ENCODE measurements at places on chromosomes 4 and X.

GRCh38 chr4:25827897-25828296 is 34.9 kb downstream of the SEL1L3 start:
- no peak for DNase-seq

DNA sequence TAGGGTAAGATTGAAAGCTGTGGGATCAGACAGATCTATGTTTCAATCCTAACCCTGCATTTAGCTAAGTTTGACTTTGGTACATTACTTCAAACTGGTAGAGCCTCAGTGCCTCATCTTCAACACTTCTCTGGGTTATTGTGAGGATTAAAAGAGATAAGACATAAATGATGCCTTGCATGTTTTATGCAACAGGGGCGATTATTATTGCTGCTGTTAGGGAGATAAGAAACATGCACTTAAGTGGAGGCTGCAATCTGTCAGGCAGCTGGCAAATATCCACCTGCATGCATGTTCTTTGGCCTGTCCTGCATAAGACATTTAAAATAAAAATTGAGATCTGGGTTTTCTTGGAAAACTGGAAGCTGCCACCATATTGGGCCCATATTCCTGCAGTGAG is 24.6 kb downstream of the UNC5C start:
- no peak for DNase-seq

GRCh38 chr4:125838924-125839323 is 524.2 kb downstream of the FAT4 start:
- DNase-seq = no peak

- DNase-seq = no peak
Measured at GRCh38 chr4:3013839-3014350, 50.5 kb downstream of the GRK4 start.

DNA sequence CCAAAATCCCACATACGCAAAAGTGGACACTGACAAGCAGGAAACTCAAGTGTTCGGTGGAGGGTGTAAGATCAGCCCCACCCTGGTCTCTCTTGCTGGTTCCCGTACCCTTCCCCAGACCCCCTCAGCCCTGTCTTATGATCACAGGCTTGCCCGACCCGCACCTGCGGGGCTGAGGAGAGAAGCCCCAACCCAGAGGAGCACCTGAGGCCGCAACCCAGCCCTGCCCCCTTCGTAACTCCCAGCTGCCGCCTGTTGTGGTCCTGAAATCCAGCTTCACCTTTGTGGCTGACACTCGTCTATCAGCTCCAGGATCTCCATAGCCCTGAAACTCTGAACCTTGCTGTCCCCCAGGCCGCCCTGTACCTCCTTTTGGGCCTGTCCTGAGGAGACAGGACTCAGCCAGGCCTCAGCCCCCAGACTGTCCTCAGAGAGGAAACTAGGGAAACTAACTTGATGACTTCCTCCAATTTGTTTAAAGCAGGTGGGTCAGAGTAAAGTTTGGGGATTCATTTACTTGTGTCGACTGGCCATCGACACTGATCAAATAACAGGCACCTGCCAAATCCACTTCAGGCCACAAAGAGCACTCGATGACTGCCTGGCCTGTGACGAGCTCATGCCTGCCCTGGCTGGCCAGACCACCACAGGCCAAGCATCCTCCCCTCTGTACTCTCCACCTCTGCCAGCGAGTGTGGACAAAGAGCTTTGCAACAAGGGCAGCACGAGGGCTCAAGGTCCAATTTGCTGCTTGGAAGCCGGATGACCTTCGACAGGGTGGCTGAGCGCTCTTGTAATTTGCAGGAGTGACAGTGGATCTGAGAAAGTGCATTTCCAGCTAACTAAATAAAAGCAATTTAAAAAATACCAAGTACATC is 19.3 kb downstream of the DCTD start:
- no peak for DNase-seq

GRCh38 chr4:56790691-56791091 is 30.8 kb downstream of the SPINK2 start:
- no peak for DNase-seq

- DNase-seq = no peak
Measured at GRCh38 chr4:67459164-67459563, 86.1 kb downstream of the CENPC start.

GRCh38 chr4:85557016-85557901 is 82.3 kb downstream of the ARHGAP24 start:
- no peak for DNase-seq

GRCh38 chr4:15438939-15439524 is 11.2 kb downstream of the C1QTNF7 start:
- DNase-seq = no peak

GRCh38 chr4:186772936-186773487 is 49.4 kb upstream of the FAT1 start:
- DNase-seq = no peak

GRCh38 chr4:81919810-81920209 is 448.1 kb upstream of the RASGEF1B start:
- no peak for DNase-seq

- no peak for DNase-seq
Measured at GRCh38 chrX:145687146-145687545, 130.5 kb upstream of the SLITRK2 start.

GRCh38 chr4:113646442-113646822 is 115.1 kb downstream of the CAMK2D start:
- no peak for DNase-seq

GRCh38 chr4:120611092-120611491 is 311.4 kb downstream of the PRDM5 start:
- DNase-seq = no peak

GRCh38 chrX:133285341-133285740 is 67.2 kb upstream of the TFDP3 start:
- no peak for DNase-seq

DNA sequence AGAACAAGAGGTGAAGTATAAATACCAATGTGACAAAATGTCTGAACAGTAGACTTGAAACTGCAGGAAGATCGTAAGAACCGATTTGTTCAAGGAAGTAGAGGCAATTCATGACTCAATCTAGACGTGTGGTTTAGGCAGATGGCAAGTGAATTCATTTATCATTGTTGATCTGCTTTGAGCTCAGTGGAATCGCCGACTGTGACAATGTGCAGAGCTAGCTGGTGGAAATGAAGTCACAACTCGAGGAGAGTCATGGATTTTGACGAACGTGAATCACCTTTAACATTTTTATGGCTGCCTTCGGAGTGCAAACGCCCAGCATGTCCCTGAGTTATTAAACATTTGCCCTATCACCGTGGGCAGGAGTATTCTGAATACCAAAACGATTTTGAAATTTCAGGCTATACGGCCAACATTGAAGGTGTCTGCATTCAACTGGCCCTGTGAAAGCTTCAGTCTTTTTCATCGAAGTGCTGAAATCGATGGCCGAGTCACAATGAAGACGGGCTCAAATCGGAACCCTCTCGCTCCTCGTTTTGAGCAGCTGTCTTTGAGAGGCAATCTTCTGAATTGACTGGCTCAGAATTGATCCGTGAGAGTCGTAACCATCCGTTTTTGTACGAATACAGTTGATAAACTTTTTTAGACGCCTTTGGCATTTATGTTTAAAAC is 689 bp upstream of the OGT start:
- no peak for DNase-seq

GRCh38 chr4:109094056-109094455 is 208.4 kb downstream of the COL25A1 start:
- DNase-seq = no peak

DNA sequence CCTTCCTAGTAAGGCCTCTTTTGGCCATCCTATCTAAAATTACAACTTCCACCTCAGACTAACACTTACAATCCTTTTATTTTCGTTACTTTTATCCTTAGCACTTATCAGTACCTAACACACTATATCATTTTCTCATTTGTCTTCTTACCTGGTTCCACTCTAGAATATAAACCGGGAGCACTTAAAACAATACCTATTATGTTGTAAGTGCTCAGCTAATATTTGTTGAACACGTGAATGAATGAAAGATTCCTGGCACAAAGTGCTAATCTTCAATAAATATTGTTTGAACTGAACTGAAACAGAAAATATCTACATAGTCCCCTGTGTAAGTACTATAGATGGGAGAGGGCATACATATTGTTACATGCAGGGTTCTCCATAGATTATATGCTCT is 14.4 kb downstream of the MGARP start:
- no peak for DNase-seq

DNA sequence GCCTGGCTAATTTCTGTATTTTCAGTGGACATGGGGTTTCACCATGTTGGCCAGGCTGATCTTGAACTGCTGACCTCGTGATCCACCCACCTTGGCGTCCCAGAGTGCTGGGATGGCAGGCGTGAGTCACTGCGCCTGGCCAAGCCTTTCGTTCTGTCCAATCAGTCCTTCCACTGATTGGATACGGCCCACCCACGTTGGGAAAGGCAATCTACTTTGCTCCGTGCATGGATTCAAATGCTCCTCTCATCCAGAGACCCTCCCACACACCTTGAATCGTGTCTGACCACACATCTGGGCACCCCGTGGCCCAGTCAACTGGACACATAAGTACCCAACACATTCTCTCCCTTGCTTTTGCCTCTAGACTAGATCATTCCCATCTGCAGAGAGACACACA is 74.9 kb downstream of the CRLF2 start:
- no peak for DNase-seq

- no peak for DNase-seq
Measured at GRCh38 chr4:98503676-98504075, 154.7 kb downstream of the TSPAN5 start.

DNA sequence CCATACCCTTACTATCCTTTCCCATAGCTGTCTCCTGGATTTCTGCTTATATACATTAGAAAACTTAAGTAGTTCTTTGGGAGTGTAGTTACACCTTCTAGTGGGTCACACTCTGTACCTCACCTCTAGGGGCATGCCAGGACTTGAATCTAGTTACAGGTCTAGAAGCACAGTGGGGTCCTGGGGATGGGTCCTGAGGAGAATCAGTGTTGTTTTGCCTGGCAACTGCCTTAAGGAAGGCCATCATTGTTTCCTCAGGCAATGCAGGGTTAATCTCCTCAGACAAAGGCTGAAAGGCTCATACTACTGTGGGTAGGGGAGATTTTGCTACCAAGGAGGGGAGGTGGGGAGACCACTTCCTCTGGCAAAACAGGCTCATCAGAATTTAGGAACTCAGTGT is 750.3 kb downstream of the FAT4 start:
- no peak for DNase-seq

- no peak for DNase-seq
Measured at GRCh38 chr4:110989125-110989524, 366.2 kb upstream of the PITX2 start.

DNA sequence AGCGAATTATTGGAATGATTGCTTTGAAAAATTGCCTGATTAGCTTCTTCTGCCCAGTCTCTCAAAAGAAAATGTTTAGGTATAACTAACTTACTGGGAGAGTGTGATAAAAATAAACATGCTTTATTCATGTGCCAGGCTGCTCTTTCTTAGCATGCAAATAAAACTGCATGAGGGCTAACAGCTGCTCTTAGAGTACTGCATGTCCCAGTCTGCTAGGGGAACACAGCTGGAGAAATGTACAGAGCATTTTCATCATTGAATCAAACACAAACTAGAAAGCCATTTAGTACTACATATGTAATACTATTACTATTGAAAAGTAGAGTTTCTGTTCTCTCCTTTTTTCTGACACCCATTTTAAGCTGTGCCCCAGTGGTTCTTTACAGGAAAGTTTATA is 726.0 kb downstream of the GRID2 start:
- no peak for DNase-seq

DNA sequence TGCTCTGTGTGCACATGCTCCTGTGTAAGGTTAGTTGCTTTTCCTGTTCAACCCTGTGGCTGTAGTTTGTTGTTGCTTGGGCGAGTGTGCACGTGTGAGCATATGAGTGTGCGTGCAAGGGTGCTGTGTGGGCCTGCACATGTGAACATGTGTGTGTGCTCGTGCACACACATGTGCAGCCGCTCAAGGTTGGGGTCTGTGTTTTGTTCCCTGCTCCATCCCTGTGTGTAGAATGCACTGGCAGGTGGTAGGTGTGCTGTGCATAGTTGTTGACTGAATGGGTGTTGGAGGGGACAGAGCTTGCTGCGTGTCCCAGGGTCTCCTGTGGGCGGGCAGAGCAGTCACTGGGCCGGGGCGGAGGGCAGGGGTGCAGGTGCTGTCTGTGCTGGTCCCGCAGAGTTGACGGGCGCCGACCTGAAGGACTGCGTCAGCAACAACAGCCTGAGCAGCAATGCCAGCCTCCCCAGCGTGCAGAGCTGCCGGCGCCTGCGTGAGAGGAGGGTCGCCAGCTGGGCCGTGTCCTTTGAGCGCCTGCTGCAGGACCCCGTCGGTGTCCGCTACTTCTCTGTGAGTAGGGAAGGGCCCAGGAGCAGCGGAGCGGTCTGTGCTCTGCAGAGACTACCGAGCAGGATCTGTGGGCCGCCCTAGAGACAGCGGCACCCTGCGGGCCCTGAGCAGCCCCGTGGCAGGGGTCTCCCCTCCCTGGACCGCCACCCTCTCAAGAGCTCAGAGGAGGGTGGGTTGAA is 27.9 kb upstream of the HGFAC start:
- no peak for DNase-seq

- no peak for DNase-seq
Measured at GRCh38 chrX:150902434-150903109, 4.1 kb upstream of the CD99L2 start.

- no peak for DNase-seq
Measured at GRCh38 chr4:62399242-62399641, 1199.1 kb downstream of the ADGRL3 start.

- peak; percentile 2 for DNase-seq
Measured at GRCh38 chrX:150200820-150201287, 162.3 kb upstream of the MAMLD1 start.

GRCh38 chr4:151031831-151032605 is 16.9 kb upstream of the LRBA start:
- no peak for DNase-seq

GRCh38 chr4:154399259-154399974 is 92.2 kb downstream of the DCHS2 start:
- no peak for DNase-seq

GRCh38 chr4:14583752-14584151 is 418.5 kb upstream of the CPEB2 start:
- no peak for DNase-seq

- no peak for DNase-seq
Measured at GRCh38 chr4:151437505-151437904, 28.5 kb downstream of the FHIP1A start.

GRCh38 chrX:154738011-154738738 is 12.7 kb downstream of the GAB3 start:
- DNase-seq = no peak

DNA sequence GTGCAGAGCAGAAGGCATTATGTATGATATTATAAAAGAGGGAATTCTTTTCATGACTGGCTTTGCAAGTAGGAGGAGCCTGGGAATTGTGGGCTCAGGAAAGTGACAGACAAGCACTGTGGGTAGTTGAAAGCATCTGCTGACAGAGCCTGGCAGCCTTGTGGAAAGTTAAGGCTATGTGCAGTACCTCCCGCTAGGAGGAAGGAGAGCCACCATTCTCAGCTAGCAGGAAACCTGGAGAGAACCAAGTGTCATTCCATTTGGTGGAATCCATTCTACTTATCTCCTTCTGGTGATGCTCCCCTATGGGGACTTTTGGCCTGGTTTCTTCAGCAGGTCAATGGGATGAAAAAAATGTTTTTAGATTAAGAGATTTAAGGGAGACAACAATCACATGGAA is 81.8 kb downstream of the ASB9 start:
- no peak for DNase-seq

- no peak for DNase-seq
Measured at GRCh38 chrX:135396109-135396508, 25.6 kb upstream of the SMIM10L2A start.

- no peak for DNase-seq
Measured at GRCh38 chrX:41108463-41109205, 23.4 kb downstream of the USP9X start.

All from stimulated activated CD4-positive, alpha-beta T cell treated with anti-CD3 and anti-CD28 coated beads, Interleukin-15, amount 100 ng/mL, for 1 hour (primary cell).